Chondrocyte (in vitro differentiated cells): ENCODE measurements at places on chromosomes 13 and 19. TPM values are rescaled to one million over a fixed set of nuclear protein-coding genes. Genes with fewer than 3 reads are reported as not detected.

- no peak overlapping the region for H3K27ac ChIP-seq
- no peaks in the 10 kb centered on the region for H3K36me3 ChIP-seq
- no peak overlapping the region for H3K4me3 ChIP-seq
- H3K4me1 ChIP-seq = no peaks in the 10 kb centered on the region
- no peak for DNase-seq
Measured at GRCh38 chr19:29622166-29623070, 16.3 kb downstream of the POP4 start.

DNA sequence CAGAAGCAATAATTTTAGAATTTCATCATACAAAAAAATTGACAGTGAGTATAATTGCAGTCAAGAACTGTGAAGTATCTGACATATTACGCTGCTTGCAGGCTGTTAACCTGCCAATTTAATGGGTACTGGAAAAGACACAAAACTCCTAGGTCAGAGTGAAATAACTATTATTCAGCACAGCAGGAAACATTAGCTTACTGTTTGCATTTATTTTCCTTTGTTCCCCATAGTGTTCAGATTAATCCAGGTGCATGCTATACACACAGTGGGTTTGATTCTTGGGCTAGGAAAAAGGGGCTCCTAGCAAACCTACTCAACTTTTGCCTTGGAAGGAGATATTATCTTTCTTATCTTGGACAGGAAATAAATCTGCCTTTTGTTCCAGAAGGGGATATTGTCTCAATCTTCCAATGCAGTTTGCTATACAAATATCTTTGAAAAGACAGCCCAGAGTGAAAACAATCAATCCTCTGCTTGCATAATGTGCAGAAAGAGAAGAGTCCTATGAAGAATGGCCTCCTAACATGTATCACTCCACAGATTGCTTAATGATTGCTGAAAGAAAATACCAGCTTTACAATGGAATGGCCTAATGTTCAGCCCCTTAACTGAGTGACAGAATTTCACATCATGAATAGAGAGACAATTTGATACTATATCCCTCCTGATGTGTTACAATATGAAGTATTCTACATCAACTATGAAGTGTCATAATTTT lies 443.4 kb downstream of the TBC1D4 start:
- peaks cover 6% of the 10 kb centered on the region for H3K4me1 ChIP-seq
- H3K27ac ChIP-seq = no peak overlapping the region
- H3K27me3 ChIP-seq = no peaks in the 10 kb centered on the region
- H3K4me3 ChIP-seq = no peak overlapping the region
- peaks cover 2% of the 10 kb centered on the region for H3K36me3 ChIP-seq

KIR2DL4 gene
- total RNA-seq = not detected in 3 replicates

GRCh38 chr13:35473206-35473775 lies 3.2 kb downstream of the MAB21L1 start:
- H3K4me3 ChIP-seq = no peak overlapping the region
- H3K4me1 ChIP-seq = peaks cover 41% of the 10 kb centered on the region
- peaks cover 78% of the 10 kb centered on the region for H3K27me3 ChIP-seq
- peaks cover 8% of the 10 kb centered on the region for H3K36me3 ChIP-seq
- DNase-seq = no peak

DNA sequence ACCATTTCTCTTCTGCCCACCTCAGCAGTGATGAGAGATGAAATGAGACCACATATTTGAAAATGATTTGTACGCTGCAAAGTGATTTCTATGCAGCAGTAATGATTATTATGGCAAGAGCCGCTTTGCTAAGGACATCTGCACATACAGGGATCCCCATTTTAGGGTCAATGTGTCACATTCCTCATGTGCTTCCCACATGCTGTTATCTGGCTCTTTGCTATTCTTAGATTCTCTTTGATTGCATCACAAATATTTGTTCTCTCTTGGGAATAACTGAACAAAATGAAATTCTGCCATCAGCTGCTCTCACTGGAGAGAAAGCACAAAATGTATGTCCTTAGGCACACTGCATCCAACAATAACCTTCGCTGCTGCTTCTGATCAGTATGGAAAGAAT lies 209.5 kb upstream of the IPO5 start:
- H3K27me3 ChIP-seq = no peaks in the 10 kb centered on the region
- H3K36me3 ChIP-seq = peaks cover 3% of the 10 kb centered on the region
- peak overlapping the region; percentile 33 for H3K27ac ChIP-seq
- H3K4me1 ChIP-seq = peaks cover 24% of the 10 kb centered on the region

OR10H1 gene
- not detected in 3 replicates for total RNA-seq

- no peaks in the 10 kb centered on the region for H3K27me3 ChIP-seq
- H3K4me1 ChIP-seq = peaks cover 14% of the 10 kb centered on the region
- H3K4me3 ChIP-seq = no peak overlapping the region
- peaks cover 29% of the 10 kb centered on the region for H3K36me3 ChIP-seq
Measured at GRCh38 chr13:111337741-111338140, 17.3 kb downstream of the TEX29 start.

EFNA2 gene
- 7.0 to 7.9 TPM (median 7.2 TPM) in 3 replicates for total RNA-seq

CCL25 gene
- not detected in 3 replicates for total RNA-seq

ZNF793 gene
- total RNA-seq = 7.9 to 14.3 TPM (median 8.5 TPM) in 3 replicates

DNA sequence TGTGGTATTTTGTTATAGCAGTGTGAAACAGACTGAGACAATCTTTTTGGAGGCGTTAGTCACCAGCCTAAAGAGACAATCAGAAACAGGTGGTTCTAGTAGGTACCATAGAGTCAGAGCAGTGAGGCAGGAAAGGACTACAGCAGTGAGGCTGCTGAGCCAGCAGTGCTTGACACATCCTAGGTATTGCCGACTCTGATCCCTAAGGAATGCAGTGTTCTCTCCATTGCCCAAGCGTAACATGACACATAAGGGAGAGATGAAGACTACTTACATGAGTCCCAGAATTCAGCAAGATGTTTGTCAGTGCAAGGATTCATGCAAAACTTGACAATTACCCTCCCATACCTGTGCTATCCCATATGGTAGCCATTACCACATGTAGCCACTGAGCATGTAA lies 62.4 kb upstream of the XPO4 start:
- no peak overlapping the region for H3K27ac ChIP-seq
- no peaks in the 10 kb centered on the region for H3K36me3 ChIP-seq
- peaks cover 17% of the 10 kb centered on the region for H3K4me1 ChIP-seq

- H3K4me3 ChIP-seq = no peak overlapping the region
- no peaks in the 10 kb centered on the region for H3K36me3 ChIP-seq
- H3K4me1 ChIP-seq = peaks cover 8% of the 10 kb centered on the region
- DNase-seq = no peak
- no peak overlapping the region for H3K27ac ChIP-seq
Measured at GRCh38 chr13:59837101-59837500, 326.6 kb downstream of the DIAPH3 start.

- H3K4me1 ChIP-seq = peaks cover 4% of the 10 kb centered on the region
- H3K27me3 ChIP-seq = no peaks in the 10 kb centered on the region
- H3K27ac ChIP-seq = no peak overlapping the region
- H3K4me3 ChIP-seq = no peak overlapping the region
- no peak for DNase-seq
- H3K36me3 ChIP-seq = no peaks in the 10 kb centered on the region
Measured at GRCh38 chr19:19434483-19435045, 29.1 kb downstream of the GATAD2A start.

C19orf38 gene
- 0.30 to 0.34 TPM in 2 of 3 replicates, not detected in the other for total RNA-seq

ACP7 gene
- total RNA-seq = not detected in 3 replicates

- H3K4me3 ChIP-seq = no peak overlapping the region
- H3K27ac ChIP-seq = no peak overlapping the region
- peaks cover 27% of the 10 kb centered on the region for H3K4me1 ChIP-seq
- no peaks in the 10 kb centered on the region for H3K36me3 ChIP-seq
- peaks cover 10% of the 10 kb centered on the region for H3K27me3 ChIP-seq
- DNase-seq = peak; percentile 86
Measured at GRCh38 chr19:4578552-4579248, 19.2 kb upstream of the SEMA6B start.

DNA sequence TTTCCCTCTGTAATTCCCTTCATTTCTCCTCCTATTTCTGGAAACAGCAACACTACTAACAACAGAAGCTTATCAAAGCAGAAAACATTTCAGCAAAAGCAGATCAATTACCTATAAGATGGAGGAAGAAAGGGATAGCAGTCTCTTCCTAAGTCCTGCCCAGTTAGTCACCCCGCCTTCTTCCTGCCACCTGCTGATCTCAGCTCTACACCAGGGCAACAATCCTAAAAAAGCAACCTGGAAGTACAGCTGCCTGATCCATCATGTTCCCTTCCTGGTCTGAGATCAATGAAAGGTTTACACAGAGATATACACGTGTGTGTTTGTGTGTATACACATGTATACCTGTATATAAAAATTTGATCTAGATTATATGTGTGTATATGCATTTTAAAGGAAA lies 59.4 kb downstream of the TSC22D1 start:
- H3K4me1 ChIP-seq = peaks cover 7% of the 10 kb centered on the region
- no peaks in the 10 kb centered on the region for H3K27me3 ChIP-seq
- H3K4me3 ChIP-seq = no peak overlapping the region

CFAP97D2 gene
- not detected in 3 replicates for total RNA-seq

DNA sequence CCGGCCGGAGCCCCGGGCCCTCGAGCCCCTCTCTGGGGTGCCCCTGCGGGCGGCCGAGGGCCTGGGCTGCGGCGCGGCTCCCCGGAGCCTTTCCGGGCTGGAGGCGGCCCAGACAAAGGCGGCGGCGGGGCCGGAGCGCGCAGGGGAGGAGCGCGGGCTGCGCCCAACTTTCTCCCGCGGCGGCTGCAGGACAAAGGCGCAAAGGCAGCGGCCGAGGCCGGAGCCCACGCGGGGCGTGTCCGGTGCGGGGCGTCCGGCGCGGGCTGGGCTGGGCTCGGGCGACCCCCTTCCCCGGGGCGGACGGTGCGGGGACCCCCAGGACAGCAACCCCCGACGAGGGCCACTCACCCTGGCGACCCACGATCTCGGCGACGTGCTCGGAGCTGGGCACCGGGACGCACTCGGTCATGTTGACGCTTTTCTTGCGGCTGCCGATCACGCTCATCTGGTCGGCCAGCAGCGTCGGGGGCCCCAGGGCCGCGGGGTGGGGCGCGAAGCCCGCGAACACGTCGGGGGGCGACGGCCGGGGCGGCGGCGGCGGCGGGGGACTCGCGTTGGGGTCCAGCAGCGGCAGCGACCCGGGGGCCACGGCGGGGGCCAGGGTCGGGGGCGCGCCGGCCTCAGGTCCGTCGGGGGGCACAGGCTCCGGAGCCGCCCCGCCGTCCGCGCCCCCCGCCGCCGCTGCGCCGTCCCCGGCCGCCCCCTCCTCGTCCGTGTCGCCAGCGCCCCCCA lies 843 bp downstream of the MEX3D start:
- peaks cover 23% of the 10 kb centered on the region for H3K4me1 ChIP-seq
- peak overlapping the region; percentile 70 for H3K4me3 ChIP-seq
- H3K27ac ChIP-seq = peak overlapping the region; percentile 83
- H3K27me3 ChIP-seq = no peaks in the 10 kb centered on the region
- H3K36me3 ChIP-seq = no peaks in the 10 kb centered on the region

FLT3 gene
- total RNA-seq = not detected in 3 replicates

DNA sequence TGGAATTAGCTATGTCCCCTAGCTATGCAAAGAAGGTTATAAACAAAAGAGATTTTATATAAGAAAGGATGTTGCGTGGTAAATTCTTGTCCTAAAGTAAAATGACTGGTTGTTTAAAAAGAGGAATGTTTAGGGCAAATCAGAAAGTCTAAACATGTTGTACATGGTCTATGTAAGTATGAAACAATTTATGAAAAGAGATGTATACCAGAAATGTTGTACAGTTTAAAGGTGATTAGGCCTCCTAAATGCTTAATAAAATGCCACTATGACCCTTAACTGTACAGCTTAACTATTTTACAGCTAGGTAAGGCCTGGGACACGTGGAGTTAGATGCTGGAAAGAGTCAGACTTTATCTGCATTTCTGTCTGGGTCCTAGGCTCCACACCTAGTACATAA lies 775.9 kb upstream of the KLHL1 start:
- no peak overlapping the region for H3K27ac ChIP-seq
- no peaks in the 10 kb centered on the region for H3K36me3 ChIP-seq
- no peak overlapping the region for H3K4me3 ChIP-seq
- no peaks in the 10 kb centered on the region for H3K4me1 ChIP-seq
- no peak for DNase-seq
- no peaks in the 10 kb centered on the region for H3K27me3 ChIP-seq

LAIR2 gene
- total RNA-seq = not detected in 3 replicates

PRSS57 gene
- total RNA-seq = not detected in 3 replicates
